CD14-positive monocyte (primary cell): ENCODE measurements at places on chromosomes 13 and 19.

DNA sequence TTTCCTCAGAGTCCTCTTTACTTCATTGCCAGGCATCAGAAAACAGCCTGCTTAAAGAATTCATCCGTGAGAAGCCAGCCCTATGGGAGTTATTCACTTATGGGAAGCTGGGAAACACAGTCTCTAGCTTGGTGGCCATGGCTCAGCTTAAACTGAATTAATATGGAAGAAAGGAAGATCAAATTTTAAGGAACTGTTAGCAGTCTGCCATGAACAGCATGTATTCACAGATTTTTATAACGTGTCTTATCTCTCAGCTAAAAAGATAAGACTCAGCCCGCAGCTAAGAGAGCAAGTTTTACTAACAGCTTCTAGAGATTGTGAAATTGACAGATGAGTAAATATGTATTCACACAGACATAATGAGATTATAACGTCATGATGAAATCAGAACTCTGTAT is 253.7 kb upstream of the RXFP2 start:
- no peak for DNase-seq

- DNase-seq: no peak
These were observed 7.3 kb upstream of the CYP2A7 start for GRCh38 chr19:40889366-40889765.

DNA sequence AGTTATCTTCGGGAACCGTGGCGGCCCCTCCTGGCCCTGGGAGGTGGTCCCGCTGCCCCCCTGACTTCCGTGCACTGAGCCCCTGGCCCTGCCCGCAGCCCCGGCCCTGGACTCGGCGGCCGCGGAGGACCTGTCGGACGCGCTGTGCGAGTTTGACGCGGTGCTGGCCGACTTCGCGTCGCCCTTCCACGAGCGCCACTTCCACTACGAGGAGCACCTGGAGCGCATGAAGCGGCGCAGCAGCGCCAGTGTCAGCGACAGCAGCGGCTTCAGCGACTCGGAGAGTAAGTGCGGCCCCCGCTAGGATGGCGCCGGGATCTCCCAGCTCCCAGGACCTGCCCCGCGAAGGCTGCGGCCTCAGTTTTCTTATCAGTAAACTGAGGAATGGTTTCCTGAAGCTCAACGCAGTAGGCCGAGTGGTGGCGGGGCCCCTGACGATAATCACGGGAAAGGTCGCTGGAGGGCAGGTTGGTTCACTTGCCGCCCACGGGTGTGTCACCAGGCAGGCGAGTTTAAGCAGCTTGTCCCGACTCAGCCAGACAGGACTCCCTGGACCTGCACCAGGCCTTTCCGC is 924 bp downstream of the RGCC start:
- DNase-seq: peak; percentile 57

DNA sequence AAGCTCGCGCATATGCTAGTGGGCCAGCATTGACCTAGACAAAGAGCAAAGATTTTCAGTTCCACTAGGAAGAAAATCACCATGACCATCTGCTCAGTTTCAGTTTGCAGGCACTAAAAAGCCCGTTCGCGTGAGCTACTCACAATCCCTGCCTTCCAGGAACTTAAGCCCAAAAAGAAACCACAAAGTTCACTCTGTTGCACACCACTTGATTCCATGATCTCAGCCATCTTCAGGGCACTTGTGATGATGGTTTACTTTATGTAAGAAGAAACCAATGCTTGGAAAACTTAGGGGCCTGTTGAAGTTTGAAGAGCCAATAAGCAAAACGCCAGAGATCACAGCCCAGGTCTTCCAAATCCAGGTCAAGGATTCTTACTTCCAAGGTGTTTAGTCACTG is 45.0 kb upstream of the SLC15A1 start:
- DNase-seq: no peak

- DNase-seq: no peak
These were observed 975.5 kb downstream of the OLFM4 start for GRCh38 chr13:54004026-54004699.

DNA sequence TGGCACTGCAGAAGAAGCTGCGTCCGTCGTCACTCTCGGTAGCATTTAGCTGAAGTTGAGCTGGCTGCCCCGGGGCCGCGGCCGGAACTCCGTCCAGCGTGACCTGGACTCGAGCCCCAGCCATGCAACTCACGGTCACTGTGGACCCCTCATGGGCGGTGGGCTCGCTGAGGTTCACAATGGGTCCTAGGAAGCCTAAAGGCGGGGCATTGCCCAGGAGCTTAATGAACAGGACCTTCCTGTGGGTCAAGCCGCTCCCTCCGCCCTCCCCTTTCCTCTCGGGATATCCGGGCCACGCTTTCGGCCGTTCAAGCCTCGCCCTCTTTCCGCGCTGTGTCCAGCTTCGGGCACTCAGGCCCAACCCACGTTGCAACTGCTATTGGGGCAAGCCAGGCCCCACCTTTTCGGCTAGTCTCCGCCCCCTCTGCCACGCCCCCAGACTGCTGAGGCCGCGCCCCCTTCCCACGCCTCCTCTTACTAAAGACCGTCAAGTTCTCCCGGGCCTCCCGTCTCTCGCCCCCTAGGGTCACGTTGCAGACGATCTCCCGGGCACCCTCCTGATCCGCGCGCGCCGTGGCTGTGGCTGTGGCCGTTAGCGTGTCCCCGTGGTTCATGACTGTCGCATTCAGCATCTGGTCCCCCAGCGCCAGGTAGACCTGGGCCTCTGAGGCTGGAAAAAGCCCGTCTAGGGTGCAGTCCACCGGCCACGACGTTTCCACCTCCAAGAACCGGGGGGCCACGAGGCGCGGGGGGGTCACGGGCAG is 1.4 kb upstream of the RAVER1 start:
- DNase-seq: peak; percentile 53

GRCh38 chr13:83702021-83702420 is 180.3 kb downstream of the SLITRK1 start:
- no peak for DNase-seq

DNA sequence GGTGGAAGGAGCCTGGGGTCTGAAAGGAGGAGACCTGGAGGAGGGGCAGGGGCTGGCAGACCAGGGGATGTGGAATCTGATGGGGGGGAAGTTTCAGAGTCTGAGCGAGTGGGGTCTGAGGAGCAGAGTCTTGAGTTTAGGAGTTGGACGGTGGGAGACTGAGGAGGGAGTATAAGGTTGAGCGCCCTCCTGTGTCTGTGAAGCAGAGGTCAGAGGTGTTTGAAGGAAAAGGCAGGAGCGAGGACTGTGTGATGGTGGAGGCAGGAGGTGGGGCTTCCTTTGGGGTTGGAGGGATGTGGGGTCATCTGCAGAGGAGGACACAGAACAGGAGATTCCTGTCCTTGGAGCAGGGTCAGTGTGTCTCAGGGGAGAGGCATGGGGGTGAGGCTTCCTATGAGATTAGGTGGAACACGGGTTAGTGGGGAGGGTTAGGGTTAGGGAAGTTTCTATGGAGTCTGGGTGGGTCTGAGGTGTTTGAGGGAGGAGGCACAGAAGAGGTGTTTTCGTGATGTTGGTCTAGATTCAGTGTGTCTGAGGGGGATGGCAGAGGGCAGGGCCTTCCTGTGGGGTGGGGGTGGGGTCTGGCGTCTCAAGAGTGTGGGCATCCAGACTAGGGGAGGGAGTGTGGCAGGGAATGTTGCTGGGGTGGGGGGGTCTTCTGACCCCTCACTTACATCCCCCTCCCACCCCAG is 8.3 kb downstream of the RYR1 start:
- no peak for DNase-seq

DNA sequence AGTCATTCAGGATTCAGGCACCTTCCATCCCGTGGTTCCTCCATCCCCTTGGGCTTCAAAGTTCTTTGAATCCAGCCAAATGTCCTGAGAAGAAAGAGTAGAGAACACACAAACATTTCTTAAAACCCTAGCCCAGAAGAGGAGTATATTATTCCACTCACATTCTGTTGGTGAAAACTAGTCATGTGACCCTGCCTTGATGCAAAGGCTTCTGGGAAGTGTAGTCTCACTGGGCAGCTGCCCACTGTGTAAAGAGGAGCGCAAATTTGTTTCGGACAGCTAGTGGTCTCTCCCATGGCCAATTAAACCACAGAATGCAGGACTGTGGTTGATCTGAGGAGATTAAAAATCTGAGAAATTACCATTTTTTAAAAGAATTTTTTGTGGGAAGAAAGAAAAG is 304.4 kb downstream of the SUCLA2 start:
- DNase-seq: no peak

DNA sequence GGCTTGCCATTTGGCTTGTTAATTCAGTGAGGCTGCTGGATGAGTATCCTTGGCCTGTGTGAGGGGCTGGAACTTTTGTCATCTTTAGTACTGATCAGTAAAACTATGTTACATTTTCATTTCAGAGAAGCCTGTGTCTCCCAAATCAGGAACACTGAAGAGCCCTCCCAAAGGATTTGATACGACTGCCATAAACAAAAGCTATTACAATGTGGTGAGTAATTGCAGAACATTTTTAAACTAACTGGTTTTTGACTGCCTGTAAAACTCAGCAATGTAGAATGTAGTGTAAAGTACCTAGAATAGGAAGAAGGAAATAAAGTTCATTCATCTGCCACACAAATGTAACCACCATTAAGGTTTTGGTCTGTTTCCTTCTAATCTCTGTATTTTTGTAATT is 87.4 kb upstream of the TEX29 start:
- no peak for DNase-seq

DNA sequence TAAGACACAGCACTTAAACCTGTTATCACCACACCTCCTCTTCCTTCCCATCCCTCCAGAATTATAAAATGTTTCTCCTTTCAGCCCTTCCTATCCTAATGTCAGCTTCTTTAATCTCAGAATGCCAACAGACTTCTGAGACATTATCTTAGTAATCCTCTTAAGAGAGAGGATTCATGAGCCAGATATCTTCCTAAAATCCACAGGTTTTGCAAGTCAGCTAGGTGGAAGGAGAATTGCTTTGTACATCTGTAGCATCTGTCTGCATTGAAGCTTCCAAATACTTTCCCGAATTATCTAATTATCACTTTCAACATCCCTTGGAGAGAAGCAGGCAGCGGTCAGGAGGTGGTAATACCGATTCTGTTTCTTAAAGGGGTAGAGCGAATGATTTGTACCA is 179.1 kb downstream of the DCT start:
- no peak for DNase-seq

- no peak for DNase-seq
These were observed 66.0 kb upstream of the TNFRSF19 start for GRCh38 chr13:23504180-23504579.

- DNase-seq: no peak
These were observed 607 bp downstream of the PLEKHJ1 start for GRCh38 chr19:2235381-2236063.

- no peak for DNase-seq
These were observed 87.4 kb upstream of the ARHGEF7 start for GRCh38 chr13:111027458-111028439.

DNA sequence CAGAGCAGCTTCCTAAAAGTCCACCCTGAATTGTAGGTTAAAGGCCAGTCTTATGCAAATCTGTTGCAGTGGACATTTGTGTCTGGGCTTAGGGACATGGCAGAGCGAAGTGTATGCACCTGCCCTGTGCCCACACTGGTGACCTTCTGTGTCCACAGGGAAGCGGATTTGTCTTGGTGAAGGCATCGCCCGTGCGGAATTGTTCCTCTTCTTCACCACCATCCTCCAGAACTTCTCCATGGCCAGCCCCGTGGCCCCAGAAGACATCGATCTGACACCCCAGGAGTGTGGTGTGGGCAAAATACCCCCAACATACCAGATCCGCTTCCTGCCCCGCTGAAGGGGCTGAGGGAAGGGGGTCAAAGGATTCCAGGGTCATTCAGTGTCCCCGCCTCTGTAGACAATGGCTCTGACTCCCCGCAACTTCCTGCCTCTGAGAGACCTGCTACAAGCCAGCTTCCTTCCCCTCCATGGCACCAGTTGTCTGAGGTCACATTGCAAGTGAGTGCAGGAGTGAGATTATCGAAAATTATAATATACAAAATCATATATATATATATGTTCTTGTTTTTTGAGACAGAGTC is 25.5 kb downstream of the CYP2B6 start:
- no peak for DNase-seq

DNA sequence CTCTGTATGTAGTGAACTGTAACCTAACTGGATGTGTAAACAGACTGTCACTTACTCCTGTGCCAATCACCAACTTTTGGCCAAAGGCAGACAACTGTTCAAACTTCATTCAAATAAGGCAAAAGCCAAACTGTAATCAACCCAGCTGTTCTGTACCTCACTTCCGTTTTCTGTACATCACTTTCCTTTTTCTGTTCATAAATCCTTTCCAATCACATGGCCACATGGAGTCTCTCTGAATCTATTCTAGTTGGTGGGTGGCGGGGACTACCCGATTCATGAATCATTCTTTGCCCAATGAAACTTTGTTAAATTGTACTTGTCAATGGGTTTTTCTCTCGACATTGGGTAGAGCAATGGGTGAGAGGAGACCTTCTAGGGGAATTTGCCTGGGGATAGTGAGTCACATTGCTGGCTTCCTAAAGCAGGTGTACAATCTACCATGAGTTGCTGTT is 178.3 kb upstream of the RFC3 start:
- DNase-seq: no peak

DNA sequence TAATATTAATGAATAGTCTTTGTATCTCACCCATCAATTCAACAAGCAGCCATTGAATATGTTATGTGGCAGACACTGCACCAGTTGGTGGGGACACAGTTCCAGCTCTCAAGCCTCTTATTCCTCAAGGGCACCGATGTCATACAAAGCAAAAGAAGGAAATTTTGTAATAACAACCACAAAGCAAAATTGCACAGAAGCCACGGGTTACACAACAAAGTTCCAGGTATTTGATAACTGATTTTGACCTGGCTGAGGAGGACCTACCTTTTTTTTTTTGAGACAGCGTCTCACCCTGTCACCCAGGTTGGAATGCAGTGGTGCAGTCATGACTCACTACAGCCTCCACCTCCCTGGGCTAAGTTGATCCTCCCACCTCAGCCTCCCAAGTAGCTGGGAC is 266.7 kb downstream of the FOXO1 start:
- DNase-seq: peak; percentile 36

DNA sequence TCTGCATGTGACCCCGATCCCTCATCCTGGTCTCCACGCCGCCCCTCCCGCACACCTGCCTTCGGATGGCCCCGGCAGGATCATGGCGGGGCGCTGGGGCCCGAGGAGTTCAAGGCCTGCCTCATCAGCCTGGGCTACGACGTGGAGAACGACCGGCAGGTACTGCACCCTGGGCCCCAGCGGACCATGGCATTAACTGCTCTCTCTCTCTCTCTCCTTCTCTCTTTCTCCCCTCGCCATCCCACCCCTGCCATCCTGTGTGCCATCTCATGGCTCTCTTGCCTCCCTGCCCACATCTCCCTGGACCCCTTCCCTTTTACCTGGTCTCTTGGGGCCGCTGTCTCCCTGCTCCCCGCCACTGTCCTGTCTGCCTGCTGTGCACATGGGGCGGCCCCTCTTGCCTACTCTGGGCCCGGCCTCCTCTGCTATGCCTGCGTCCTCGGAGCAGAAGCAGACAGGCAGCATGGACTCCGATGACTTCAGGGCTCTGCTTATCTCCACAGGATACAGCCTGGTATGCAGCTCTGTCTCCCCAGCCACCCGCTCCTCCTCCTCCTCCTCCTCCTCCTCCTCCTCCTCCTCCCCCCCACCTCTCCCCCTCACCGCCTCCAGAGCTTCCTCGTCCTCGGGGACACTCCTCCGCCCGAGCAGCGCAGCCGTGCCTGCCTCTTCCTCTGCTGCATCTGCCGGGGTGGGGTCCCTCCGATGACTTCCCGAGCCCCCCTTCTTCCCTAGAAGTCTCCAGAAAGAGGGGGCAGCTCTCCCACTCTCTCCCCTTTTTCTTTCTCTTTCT is 16.2 kb downstream of the CAPN12 start:
- no peak for DNase-seq
